T-helper 22 cell (primary cell): ENCODE measurements at places on chromosomes 4 and X.

GRCh38 chr4:101135371-101136010, 211.8 kb downstream of the PPP3CA start:
- DNase-seq = no peak

DNA sequence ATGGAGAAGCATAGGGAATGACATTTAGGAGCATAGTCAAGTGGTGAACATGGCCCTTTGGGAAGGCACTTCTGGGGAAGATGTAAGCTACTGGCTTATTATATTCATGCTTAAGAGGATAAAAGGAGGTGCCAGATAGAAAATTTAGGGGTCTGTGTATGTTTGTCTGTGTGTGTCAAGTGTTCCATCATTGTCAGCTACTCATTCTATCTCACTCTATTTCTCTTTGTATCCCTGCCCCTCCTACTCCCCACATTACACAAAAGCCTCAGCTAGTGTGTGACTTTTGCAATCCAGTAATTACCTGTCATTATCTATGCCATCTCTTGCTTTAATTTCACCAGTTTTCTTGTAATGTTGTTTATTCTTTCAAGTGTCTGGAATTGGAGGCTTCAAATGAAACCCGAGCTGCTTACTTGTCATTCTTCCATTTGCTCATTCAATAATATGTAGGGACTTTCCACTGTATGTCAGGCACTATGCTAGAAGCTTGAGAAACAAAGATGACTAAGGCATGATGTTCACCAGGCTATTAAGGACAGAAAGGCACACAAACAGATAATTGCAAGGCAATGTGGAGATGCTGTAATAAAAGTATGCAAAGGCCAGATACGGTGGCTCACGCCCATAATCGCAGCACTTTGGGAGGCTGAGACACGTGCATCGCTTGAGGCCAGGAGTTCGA, 229.8 kb upstream of the TEX13C start:
- DNase-seq = no peak

- DNase-seq = no peak
These were observed 12.5 kb downstream of the ABLIM2 start for GRCh38 chr4:8146157-8146556.

DNA sequence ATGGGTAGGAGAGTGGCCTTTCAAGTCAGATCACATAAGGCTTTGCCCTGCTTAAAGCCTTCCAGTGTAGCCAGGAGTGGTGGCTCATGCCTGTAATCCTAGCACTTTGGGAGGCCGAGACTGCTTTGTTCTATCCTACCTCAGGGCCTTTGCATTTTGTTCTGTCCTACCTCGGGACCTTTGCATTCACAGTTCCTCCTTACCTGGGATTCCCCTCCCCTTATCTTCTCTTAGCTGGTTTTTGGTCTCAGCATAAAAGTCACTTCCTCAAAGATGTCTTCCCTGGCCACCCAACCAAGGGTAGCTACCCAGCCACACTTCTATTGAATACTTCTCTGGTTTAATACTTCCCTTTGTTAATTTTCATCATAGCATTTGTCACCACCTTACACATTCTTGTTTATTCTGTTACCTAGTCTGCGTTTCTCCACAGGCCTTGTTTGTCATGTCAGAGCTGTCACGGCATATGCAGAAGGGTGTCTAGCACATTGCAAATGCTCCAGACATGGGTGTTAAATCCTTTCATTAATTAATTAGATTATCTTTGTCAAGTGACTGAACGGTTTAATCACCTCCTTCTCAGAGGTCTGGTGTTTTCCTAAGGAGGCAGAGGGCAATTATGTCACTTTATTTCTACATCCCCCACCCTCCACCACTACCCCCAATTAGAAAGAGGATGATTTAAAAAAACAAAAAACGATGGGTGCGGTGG, 11.3 kb upstream of the SETD7 start:
- DNase-seq = no peak

- DNase-seq = no peak
These were observed 194.2 kb downstream of the NWD2 start for GRCh38 chr4:37438564-37439279.

DNA sequence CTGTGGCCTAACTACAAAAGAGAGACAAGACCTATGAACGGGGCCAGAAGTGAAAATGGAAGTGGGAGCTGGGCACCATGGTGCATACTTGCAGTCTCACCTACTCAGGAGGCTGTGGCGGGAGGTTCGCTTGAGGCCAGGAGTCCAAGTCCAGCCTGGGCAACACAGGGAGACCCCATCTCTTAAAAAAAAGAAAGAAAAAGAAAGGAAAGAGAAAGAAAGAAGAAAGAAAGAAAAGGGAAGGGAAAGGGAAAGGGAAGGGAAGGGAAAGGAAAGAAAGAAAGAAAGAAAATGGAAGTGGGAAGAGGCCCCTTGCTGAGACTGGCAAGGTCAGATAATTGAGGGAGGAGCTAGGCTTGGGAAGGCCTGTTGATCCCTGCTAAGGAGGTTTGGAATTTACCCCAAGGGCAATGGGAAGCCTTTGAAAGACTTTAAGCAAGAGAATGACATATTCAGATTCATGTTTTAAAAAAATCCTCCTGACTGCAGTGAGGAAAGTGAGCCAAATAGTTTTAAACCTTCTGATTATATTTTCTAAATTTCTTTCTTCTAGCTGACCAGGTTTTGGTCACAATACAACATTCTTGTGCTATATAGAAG, 17.7 kb upstream of the HERC5 start:
- no peak for DNase-seq

- no peak for DNase-seq
These were observed 226.4 kb upstream of the CASK start for GRCh38 chrX:42149765-42150164.

DNA sequence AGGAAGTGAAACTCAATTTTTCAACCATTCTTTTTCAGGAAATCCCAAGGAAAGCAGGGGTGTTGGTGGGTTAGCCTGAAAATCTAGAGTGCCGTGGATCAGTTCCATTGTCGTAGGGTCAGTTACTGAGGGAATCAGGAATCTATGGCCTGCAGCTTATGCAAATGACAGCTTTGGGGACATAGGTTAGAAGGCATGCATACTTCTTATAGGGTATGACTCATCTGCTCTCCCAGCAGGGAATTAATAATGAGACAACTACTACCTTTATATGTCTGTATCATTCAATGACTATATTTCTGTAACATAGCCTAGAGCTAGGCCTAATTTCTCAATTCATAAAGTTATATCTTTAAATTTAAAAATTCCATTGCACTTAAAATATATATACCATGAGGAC, 36.6 kb downstream of the ZNF41 start:
- no peak for DNase-seq

GRCh38 chr4:70935038-70935695, 33.0 kb downstream of the MOB1B start:
- no peak for DNase-seq

- no peak for DNase-seq
These were observed 10.6 kb downstream of the G3BP2 start for GRCh38 chr4:75662626-75663025.

- no peak for DNase-seq
These were observed 93.5 kb upstream of the DDX3X start for GRCh38 chrX:41240509-41240908.

GRCh38 chr4:15749001-15749400, 29.1 kb upstream of the CD38 start:
- DNase-seq = no peak

- DNase-seq = no peak
These were observed 8.0 kb downstream of the HERC3 start for GRCh38 chr4:88600176-88600838.

GRCh38 chr4:37245391-37245954, 930 bp downstream of the NWD2 start:
- DNase-seq = no peak

- DNase-seq = no peak
These were observed 34.3 kb upstream of the TMEM154 start for GRCh38 chr4:152713951-152714705.

DNA sequence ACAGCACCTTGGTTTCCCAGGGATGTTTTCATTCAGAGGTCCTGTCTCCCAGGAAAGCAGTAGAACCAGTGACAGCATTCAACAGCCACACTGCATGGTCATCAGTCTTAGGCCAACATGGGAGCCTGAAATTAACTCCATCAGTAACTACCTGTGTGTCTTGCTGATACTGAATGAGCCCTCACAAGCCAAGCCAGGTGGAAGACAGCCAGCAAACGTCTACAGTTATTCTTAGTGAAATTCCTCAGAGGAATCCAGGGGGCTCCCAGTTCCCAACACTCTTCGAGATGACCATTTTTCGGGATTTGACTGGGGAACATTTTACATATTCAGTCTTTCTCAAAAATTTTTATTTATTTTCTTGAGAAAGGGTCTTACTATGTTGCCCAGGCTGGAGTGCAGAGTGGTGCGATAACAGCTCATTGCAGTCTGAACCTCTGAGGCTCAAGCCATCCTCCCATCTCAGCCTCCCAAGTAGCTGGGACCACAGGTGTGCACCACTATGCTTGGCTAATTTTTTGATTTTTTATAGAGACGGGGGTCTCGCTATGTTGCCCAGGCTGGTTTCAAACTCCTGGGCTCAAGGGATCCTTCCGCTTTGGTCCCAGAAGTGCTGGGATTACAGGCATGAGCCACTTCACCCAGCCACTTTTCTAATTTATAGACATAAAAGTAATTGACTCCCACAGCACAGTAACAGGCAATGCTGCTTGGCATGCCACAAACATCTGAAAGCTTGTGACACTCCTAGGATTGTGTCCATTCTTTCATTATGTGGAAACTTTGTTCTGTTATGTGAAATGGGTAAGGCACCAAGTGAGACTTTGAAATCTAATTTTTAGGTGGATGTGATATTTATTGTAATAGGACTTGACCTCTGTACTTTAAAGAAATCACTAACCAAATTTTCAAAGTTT, 116.9 kb downstream of the SOWAHB start:
- DNase-seq = no peak

GRCh38 chrX:122940199-122940598, 243.9 kb upstream of the GRIA3 start:
- no peak for DNase-seq

DNA sequence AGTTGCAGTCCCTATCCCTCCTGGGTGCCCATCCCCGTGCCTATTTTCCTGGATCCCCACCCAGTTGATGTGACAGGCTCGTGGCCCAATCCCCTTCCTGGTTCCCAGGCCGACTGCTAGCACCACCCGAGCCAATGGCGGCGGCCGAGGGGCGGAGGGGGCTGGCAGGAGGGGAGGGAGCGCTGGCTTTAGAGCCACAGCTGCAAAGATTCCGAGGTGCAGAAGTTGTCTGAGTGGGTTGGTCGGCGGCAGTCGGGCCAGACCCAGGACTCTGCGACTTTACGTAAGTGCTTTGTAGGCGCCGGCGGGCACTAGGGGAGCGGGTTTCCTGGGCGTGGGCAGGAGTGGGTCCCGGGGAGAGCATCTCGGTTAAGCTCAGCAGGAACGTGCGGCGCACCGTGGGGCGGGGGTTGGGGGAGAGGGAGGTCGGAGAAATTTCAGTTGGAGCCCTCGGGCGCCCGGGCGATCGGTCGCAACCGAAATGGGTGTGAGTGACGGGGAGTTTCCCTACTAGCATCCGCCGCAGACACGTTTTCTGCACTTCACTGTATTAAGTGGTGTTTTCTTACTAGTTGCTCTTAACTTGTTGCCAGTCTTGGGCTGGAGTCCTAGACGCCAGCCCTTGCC, at the start of gene PLS3:
Gene PLS3, plus strand, starts transcription at position 197 of the 627 bp plus-strand sequence. CDS start 49,077 bp downstream, outside the sequence.
- no peak for DNase-seq

- no peak for DNase-seq
These were observed 26.3 kb downstream of the ANKRD50 start for GRCh38 chr4:124686279-124686678.

DNA sequence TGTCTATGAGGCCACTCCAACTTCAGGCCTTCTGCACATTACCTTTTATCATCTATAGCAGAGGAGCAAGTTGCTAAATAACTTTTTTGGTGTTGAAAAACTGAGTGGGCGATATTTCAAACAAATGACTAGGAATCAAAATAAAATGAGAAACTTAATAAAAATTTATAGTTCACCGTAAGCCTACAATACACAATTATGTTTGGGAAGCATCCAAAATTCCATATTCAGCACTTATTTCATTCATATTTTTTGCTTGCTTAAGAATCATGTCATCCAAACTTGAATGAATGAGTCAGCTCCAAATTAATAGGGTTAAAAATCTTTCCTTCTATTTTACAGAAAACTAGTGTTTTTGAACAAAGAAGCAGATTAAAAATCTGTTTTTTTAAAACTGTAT, 119.1 kb downstream of the SH3RF1 start:
- no peak for DNase-seq

GRCh38 chr4:118743867-118744266, 58.7 kb downstream of the METTL14 start:
- DNase-seq = no peak

DNA sequence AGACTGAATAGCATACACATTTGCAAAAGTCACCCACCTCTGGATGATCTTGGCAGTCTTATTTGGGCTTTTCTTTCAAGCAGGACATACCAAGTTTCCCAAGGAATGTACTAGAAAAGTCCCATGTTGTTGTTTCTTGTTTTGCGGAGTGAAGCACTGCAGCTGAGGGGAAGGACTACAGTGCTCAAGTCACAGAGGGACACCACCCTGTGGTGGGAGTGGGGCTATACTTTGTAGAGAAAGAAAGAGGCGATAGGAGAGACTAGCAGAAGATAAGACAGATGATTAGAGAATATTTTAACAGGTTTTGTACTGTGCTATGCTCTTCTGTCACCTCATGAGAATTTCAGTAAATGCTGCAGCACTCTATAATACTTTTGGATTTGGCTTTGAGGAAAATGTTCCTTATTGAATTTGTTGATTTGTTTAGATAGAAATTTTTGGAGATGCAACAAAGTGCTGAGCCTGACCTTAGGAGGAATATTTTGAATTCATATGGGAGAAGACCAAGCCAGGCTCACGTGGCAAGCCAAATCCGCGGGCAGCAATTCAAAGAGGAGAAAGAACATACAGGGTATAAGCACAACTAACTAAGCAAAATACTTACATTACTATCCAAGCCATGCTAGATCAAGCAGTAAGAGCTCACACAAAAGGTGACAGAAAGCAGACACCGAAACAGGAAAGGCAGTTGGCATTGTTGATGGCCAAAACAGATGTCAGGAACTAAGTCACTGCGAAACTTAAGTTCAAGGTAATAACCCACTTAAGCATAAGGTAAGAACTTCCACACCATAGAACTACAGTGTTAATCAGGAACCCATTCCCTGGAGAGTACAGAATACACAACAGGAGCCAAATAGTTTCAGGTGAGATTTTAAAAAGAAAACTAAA, 280.3 kb upstream of the INTU start:
- DNase-seq = no peak

DNA sequence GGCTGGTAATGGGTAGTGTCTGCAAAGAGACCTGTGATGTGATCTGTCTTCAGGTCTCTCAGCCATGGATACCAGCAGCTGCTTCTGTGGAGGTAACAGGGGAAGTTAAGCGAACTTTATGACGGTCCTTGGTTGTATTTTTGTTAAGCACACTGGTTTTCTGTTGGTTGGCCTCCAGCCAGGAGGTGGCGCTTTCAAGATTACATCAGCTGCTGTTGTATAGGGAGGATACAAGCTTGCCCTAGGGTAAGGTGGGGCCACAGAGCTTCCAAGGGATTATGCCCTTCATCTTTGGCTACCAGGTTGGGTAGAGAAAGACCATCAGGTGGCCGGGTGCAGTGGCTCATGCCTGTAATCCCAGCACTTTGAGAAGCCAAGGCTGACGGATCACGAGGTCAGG, 834.2 kb upstream of the GALNTL6 start:
- DNase-seq = no peak
